ENCODE measurements at places on chromosomes 2 and 18. TPM values are rescaled to one million over a fixed set of nuclear protein-coding genes. Genes with fewer than 3 reads are reported as not detected.

Gene ABCB11
- polyA plus RNA-seq, result not detected

Gene EGR4
- polyA plus RNA-seq, result not detected

Gene LOXL3
- polyA plus RNA-seq, result 1.8 TPM

Gene GAREM2
- 0.11 TPM for polyA plus RNA-seq

Gene SH3RF3
- 0.07 TPM for polyA plus RNA-seq

Gene CCDC141
- not detected for polyA plus RNA-seq

Gene LRRTM1
- not detected for polyA plus RNA-seq

Gene C1QL2
- polyA plus RNA-seq, result not detected

Gene FZD7
- polyA plus RNA-seq, result 1.2 TPM

Gene WDR54
- polyA plus RNA-seq, result 100 TPM

Gene NEU2
- not detected for polyA plus RNA-seq

Gene PLGLB1
- 0.22 TPM for polyA plus RNA-seq

Gene TUBB8B
- 0.46 TPM for polyA plus RNA-seq

Measured in foreskin keratinocyte (primary cell).